ENCODE measurements at places on chromosomes 11 and 22. TPM values are rescaled to one million over a fixed set of nuclear protein-coding genes. Genes with fewer than 3 reads are reported as not detected.
A peak's percentile ranks its signal among the peaks of the same experiment; 100 is the strongest.

GRCh38 chr11:31825838-31826484 lies 14.8 kb upstream of the PAX6 start:
- DNase-seq: no peak

GRCh38 chr11:12288212-12288930 lies 89.0 kb upstream of the PARVA start:
- peak; percentile 44 for DNase-seq

GRCh38 chr11:65002706-65003105 lies 5.9 kb upstream of the BATF2 start:
- DNase-seq: no peak

- DNase-seq: peak; percentile 59
These were observed 223.4 kb upstream of the PITPNB start for GRCh38 chr22:28142361-28142961.

DNA sequence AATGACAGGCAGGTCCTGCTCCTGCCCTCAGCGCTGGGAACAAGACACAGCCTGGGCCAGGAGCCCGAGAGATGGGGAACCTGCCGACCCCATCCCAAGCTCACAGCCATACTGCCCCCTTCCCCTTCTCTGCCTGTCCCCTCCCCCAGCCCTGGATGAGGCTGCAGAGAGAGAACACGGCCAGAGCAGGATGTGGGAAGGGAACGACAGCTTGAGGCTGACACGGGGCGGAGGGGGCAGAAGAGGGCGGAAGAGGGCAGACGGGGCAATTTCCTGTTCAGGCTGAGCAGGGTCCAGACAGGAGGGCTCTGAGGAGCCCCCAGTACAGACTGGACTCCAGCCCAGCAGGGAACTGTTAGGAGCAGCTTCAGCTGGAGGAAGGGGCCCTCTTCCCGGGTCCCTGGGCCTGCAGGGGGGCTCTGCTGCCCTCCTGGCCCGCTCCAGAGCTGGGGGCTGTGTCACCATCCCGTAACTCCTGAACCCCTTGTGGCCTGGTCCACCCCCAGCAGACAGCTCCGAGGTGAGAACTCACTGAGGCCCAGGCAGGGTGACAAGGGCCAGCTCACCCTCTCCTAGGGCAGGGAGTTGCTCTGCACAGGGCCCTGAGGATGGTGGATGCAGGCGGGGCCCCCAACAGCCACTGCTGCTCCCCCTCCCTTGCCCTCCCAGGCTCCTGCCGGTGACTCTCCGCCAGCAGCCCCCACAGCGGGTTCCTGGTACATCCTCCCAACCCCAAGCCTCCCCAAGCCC lies 5.7 kb downstream of the CTSD start:
- no peak for DNase-seq

The OR10A6 gene
- total RNA-seq: not detected

- no peak for DNase-seq
These were observed 188.5 kb downstream of the MPPED1 start for GRCh38 chr22:43600265-43600664.

GRCh38 chr11:99020352-99021225 lies at the start of gene CNTN5:
Gene CNTN5 (plus strand): TSS chr11:99020949.
- peak; percentile 7 for DNase-seq

DNA sequence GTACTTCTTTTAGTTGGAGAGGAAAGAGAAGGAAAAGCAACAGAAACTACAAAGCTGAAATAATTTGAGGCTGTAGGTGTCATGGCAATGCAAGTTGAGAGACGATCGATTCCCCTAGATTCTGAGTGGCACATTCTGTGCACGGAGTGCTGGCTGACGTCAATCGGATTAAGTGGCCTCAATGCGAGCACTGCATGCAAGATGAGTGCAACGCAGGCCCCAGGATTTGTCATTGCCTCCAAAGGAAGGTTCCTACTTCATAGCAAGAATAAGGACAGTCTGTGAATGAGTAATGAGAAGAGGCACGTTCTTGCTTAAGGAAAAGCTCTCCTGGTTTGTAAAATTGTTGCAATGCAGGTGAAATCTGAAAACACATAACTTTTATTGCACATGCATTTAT lies 892.4 kb downstream of the KCNA4 start:
- DNase-seq: no peak

DNA sequence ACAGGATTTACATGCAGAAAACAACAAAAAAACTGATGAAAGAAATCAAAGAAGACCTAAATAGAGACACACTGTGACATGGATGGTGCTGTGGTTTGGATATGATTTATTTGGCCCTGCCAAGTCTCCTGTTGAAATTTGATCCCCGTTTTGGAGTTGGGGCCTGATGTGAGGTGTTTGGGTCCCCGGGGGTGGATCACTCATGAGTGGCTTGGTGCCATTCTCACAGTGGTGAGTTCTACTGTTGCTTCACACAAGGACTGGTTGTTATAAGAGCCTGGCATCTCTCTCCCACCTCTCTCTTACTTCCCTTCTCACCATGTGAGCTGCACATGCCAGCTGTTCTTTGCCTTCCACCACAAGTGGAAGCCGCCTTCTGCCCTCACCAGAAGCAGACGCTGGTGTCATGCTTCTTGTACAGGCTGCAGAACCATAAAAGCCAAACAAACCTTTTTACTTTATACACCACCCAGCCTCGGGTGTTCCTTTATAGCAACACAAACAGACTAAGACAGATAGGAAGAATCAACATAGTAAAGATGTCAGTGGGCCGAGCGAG lies 7.8 kb upstream of the RTL6 start:
- DNase-seq: no peak

- no peak for DNase-seq
These were observed 68.1 kb downstream of the LIF start for GRCh38 chr22:30178181-30179126.

GRCh38 chr22:20015971-20016733 lies 471 bp downstream of the ARVCF start:
- DNase-seq: no peak

The RFPL2 gene
- not detected for total RNA-seq

The ASCL2 gene
- 0.12 TPM for total RNA-seq

DNA sequence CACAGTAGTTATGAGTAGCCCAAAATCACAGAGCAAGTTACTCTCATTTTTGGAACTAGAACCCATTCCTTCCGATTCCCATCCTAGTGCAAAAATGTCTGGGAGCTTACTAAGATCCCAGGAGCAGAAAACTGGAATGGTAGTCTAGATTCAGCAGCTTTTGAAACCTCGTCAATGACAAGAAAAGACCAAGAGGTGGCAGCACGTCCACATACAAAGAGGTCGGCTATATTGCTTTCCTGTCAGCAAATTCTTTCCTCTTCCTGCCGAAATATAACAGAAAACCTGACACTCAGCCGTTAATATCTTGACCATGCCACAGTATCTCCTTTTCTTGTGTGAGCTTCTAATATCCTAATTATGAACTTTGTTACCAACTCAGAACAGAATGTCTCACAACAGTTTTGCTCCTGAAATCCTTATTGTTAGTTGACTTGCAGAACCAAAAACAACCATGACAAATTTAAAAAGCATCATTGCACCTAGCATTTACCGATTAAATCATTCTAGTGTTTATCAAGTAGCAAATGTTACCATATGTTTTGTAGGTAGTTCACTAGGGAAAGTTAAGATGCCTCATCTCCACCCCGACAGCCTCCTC lies 92.8 kb upstream of the OR9G4 start:
- DNase-seq: peak; percentile 7

The HTR3A gene
- total RNA-seq: 0.29 TPM

DNA sequence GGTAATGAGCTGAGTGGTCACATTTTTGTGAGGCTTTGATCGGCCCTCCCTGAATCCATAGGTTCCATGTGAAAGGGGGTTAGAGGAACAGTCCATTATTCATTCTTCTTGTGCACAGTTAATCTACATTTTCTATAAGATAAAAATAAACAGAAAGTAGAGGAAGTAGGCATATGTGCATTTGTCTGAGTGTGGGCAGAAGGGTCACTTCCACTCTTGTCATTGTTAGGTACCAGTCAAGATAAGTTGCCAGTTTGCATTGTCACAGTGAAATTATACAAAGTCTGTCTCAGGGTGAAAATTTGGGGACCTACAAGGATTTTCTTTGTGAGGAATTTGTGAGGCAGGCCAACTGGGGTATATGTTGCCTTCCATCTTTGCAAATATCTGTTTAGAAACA lies 4.6 kb upstream of the APOL4 start:
- no peak for DNase-seq

- no peak for DNase-seq
These were observed 14.0 kb downstream of the IGLL1 start for GRCh38 chr22:23565915-23566704.

- no peak for DNase-seq
These were observed 913 bp upstream of the CD44 start for GRCh38 chr11:35138058-35138457.

Data from epithelial cell of proximal tubule (primary cell).